NCI-H1417 treated with DMSO at 0.1 percent for 48 hours (cell line): ENCODE measurements at places on chromosomes 2 and 18.
A peak's percentile ranks its signal among the peaks of the same experiment; 100 is the strongest.

DNA sequence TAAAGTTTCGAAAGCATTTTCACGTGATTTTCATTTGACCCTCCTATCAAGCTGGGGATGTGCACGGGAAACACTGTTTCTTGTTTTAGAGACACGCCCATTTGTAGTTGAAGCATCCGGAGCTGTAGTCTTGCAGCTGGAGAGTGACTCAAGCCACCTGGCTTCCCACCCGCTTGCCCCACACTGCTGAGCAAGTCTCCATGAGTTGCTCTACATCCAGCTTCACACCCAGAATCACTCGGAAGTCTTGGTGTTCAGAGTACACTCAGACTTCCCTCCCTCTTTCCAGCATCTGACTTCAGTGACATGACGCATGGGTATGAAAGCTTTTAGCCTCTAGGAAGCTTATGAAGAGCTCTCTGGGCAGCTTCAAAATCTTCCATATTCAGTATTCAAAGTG is 262.4 kb downstream of the NBAS start:
- DNase-seq = no peak

DNA sequence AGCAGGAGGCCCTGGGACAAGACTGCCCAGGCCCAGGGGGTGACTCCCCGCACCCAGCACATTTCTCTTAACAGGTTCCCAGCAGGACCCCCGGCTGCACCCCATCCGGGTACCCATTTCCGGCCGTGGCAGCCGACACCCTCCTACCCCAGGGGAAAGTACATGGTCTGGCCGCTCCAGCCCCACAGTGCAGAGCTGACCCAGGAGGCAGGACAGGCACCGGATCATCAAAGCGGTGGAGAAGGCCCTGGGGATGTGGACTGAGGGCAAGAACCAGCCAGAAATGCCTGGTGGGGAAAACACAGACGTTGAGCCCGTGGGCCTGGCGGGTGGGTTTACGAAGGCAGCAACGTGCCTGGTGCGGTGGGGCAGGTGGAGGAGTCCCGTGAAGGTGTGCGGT is 79.5 kb upstream of the GPC1 start:
- DNase-seq = no peak

- no peak for DNase-seq
Measured at GRCh38 chr2:149595056-149595963, 7.7 kb upstream of the MMADHC start.

GRCh38 chr18:48785091-48785614 is 165.6 kb downstream of the SMAD7 start:
- DNase-seq = no peak

DNA sequence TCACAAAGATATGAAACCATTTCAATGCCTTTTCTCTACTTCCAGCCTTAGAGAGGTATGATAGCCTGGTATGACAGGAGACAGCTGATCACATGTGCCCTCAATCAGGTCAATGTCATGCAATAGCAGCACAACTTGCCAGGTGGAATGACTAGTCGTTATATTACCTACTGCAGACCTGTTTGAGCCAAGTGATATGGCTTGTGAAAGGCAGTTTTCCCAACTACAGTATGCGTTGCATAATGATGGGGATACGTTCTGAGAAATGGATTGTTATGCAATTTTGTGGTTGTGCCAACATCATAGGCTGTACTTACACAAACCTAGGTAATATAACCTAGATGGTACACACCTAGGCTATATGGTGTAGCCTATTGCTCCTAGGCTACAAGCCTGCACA is 262.8 kb downstream of the ICOS start:
- no peak for DNase-seq

DNA sequence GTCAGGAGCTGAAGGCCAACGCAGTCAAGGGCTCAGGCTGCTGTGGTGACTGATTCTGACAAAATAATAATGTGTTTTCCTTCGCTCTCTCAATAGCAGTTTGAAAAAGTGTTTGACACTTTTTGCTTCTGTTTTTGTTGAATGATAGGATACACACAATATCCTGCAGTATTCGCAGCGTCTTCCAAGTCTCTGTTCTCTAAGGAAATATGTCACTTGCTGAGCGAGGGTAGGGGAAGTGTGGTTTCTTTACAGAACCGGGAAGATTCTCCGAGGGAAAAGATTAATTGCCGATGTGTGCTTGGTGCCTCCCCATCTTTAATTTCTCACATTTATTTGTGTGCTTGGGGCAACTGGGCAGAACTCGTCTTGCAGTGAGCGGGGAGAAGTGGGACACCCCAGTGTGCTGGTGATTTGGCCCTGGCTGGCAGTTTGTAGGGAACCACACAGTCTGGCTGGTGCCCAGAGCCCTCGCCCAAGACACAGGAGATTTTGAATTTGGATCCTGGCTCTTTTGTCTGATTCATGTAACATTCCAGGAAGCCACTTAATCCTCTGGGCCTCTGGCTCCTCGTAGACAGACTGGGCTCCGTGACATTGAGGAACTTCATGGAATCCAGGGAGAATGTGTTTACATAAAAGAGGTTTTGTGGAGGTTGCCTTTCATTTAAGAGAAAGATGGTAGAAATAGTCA is 169.4 kb downstream of the LDLRAD4 start:
- DNase-seq = no peak

- peak; percentile 11 for DNase-seq
Measured at GRCh38 chr2:70861777-70862625, 26.4 kb upstream of the CD207 start.

- DNase-seq = no peak
Measured at GRCh38 chr2:18803141-18803939, 214.0 kb upstream of the NT5C1B start.

DNA sequence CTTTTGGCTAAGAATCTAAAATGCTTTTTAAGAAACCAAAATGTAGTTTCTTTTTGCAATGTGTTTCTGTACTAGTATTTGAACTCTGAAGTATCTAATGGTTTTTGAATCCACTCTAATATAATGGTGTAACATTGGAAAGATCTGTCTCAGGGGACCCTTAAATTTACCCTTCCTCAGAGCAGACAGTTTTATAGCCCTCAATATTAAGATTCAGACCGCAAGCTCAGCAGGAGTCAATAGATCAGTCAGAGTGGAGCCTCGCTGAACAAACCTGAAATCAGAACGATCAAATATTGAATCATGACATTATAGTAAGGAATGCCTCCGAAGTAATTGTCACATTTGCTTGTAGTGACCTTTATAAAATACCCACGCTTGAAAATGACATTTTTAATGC is 18.3 kb downstream of the SGPP2 start:
- no peak for DNase-seq

DNA sequence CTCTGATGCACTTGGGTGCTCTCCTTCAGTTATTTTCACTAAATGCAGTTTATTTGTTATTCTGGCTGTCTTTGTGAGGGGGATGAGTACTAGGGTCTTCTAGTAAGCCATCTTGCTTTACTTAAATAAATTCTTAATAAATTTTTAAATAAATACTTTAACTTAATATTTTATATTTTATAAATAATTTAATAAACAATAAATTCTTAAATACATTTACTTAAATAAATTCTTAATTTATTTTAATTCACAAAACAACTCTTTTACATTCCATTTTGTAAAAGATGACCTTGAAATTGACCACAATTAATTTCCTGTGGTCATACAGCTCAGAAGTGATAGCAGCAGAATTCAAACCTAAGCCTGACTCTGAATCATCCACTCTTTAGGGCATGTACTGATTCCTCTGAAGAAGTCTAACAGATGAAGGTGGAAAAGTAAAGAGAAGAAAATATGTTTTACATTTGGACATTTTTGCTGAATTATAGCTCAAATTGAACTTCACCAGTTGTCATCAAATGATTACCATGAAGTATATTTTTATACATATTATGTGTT is 28.8 kb downstream of the MYL1 start:
- DNase-seq = no peak

DNA sequence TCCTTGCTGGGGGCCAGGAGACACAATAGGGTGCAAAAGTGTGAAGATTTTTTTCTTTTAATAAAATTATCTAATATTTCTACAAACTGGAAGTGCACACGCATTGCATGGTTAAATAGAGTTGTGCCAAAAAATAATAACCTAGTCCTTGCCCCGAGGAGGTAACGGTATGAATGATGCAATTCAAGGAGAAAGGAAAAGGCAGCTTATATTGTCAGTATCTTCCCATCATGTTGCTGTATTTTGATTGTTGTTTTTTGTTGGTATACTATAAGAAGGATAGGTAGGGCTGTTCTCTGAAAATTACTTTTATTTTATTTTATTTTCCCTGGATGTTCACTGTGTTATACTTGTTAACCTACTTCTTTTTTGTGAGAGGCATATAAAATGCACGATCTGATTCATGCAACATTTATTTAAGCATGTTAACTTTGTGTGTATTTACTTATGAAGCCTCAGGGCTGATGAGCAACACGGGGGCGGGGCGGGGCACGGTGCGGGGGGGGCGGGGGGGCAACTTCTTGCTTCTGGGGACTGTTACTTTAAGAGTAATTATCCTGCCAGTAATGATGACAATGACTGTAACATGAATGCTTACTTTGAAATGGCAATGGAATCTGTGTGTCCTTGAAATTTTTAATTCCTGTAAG is 118.6 kb downstream of the AQP4 start:
- no peak for DNase-seq

DNA sequence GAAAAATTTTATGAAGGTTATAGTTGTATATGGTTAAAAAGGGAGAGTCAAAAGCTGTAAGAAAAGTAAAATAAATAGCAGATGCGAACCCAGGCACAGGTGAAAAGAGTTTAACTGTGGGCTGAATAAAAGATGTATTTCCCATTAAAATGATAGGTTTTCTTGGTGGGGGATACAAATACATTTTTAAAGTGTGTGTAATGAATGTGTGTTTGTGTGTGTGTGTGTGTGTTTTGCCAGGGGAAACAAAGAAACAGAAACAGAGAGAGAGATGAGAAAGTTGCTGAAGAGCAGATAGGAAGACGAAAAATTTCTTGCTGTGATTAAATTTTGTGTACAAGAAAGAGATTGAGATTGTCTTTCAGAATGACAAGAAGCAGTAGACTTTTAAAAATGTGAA is 12.1 kb downstream of the TFPI start:
- DNase-seq = no peak

- no peak for DNase-seq
Measured at GRCh38 chr2:16774980-16775898, 109.6 kb upstream of the CYRIA start.
